IgD-negative memory B cell (primary cell): ENCODE measurements at places on chromosomes 7 and 10. TPM values are rescaled to one million over a fixed set of nuclear protein-coding genes. Genes with fewer than 3 reads are reported as not detected.

Gene OR2A12
- polyA plus RNA-seq = not detected

Gene SAMD9
- polyA plus RNA-seq = 21.6 TPM

Gene ZCCHC24
- polyA plus RNA-seq = 0.80 TPM

Gene GPC2
- polyA plus RNA-seq = 0.23 TPM

Gene ZCWPW1
- polyA plus RNA-seq = 12.1 TPM

Gene CLIP2
- 7.1 TPM for polyA plus RNA-seq

Gene ITGB8
- not detected for polyA plus RNA-seq

Gene LIPK
- polyA plus RNA-seq = not detected

Gene CUBN
- polyA plus RNA-seq = not detected

Gene GPR26
- not detected for polyA plus RNA-seq

Gene SHTN1
- 0.04 TPM for polyA plus RNA-seq
